ENCODE measurements at places on chromosomes 5 and 9. TPM values are rescaled to one million over a fixed set of nuclear protein-coding genes. Genes with fewer than 3 reads are reported as not detected.

DNA sequence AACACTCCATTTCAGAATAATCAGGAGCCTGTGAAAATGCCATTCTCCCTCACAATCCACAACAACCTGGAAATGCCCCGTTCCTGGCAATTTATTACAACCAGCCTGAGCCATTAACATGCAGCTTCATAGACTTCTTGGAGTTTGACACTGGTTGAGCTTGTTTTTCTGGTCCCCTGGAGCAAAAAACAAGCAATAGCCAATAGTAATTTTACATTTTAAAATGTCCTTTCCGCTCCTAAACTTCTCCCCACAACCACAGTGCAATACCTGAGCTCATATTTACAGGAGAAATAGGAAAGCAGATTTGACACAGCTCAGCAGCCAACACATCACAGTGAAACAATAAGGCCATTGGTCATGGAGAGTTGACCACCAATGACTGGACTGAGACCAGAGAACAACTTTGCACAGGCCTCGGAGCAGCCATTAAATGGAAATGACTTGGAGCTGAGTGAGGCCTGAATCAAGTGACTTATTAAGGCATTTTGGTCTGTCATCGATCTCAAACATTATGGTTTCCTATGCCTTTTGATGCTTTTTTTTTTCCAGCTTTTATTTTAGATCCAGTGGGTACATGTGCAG, 73.0 kb downstream of the ENC1 start:
- DNase-seq: peak; percentile 84

DNA sequence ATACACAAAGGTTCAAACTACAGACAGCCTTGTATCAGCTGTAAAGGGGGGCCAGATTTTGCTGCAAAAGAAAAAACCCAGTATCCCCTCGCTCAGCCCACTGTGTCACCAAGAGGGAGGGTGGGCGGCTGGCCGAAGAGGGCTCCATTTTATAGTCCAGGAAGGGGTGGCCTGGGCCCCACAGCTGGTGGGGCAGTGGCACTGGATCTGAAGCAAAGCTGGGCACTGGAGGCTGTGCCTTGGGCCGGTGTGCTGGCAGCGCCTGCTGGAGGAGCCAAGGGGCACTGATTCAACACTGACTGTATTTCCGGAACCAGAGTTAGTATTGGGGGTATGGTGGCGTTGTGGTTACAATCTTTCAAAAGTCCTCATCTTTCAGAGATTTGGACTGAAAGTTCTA, 9.1 kb downstream of the BRD3 start:
- no peak for DNase-seq

GRCh38 chr9:616694-617093, 224.8 kb upstream of the DMRT1 start:
- no peak for DNase-seq

DNA sequence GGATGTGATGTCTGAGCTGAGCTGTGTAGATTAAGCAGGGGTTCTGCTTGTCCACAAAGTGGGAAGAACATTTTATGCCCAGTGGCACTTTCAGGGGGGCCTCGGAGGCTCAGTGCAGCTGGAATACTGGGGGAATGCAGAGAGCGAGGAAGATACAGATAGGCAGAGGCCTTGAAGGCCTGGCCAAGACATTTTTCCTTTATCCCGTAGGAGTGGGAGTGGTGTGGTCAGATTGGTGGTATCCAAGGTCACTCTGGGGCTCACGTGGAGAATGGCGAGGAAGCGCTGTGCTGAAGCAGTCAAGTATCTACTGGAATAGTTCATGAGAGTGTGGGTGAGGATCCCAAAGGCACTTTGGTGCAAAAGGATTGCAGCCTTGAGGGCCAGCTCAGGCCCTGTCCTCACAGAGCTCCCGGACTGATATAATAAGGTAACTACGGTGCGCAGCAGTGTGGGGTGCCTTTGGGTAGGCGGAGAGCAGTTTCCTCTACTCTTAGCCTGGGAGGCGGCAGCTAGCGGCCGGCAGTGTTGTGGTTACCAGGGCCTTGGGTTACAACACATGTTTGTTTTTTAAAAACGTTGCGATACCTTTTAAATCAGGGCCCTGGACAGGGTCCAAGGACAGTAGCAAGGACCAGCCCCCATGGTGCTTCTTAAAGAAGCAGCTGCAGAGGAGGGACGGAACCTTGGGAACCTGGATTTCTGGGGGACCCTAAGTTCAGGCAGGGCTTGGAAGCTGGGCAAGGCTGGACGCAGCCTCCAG, 10.8 kb upstream of the CCDC69 start:
- DNase-seq: peak; percentile 73

- DNase-seq: peak; percentile 92
These were observed 247.6 kb downstream of the TMEM232 start for GRCh38 chr5:110478895-110479294.

GRCh38 chr5:113381791-113382190, 53.0 kb downstream of the TSSK1B start:
- no peak for DNase-seq

DNA sequence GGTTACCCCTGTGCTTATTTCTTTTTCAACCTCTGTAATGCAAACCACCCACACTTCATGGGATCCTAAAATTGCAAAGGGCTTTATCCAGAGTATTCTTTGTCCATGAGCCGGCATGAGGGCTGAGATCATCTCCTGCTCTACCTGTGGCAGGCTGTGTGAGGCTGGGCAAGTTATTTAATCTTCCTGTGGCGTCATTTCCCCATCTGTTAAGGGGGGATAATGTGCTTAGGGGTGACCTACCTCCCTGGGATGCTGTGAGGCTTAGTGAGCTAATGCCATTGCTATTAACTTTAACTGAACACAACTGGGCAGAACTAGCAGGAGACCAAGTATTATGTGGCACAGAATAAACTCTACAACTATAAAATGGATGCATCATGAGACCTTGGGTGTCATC, 17.0 kb downstream of the FRMPD1 start:
- DNase-seq: no peak

DNA sequence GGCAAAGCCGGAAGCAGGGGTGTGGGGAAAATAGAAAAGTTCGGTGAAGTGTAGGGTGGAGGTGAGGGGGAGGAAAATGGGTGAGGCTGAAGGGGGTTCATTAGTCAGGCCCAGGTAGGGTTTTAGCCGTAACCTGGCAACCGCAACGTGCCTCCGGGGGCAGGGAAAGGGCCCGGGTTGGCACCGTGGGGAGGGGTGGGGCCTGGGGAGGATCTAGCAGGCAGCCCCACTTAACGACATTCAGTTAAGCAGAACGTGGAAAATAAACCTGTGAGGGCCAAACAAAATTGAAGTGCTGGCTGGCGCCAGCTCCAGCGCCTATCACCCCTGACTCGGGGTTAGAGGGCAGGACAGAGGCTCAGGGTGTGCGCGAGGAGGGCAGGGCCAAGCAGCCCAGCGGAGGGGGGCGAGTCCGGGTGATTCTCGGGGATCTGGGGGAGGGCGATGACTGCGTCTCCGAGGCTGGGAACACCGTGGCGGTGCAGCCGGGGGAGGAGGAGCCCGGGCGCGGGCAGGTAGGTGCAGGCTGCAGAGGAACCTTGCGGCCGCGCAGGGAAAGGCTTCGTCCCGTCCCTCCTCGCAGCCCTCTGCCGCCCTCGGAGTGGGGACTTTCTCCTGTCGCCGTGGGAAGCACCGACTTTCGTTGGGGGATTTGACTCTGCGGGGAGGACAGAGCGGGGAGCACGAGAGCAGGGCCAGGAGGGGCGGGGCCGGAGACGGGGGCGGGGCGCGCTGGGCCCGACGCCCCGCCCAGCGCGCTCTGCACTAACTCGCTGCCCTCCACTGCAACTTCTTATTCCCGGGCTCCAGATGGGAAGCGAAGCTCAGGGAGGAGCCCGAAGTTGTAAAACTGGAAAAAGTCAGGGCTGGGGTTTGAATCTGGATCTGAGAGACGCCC, 5.1 kb downstream of the RGS14 start:
- no peak for DNase-seq

GRCh38 chr5:143065185-143065965, 295.2 kb downstream of the ARHGAP26 start:
- DNase-seq: no peak

- DNase-seq: no peak
These were observed 46.6 kb downstream of the MAP3K1 start for GRCh38 chr5:56861893-56862485.

DNA sequence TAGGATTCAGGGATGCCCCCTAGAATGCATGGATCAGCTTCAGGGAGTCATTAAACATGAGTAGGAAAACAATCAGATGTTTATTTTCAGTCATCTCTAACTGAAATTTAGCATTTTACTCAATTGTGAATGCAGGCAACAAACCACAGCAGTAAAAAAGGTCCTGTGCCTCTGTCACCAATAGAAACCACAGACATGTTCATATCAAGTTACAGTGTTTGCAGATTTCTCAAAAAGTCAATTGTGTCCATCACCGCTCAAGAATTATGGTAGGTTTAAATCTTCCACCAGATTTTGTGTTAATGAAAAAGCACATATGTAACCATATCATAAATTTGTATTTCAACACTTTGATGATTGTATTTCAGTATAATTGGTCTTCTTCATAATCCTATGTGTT, 68.4 kb upstream of the SLC1A1 start:
- DNase-seq: no peak

- no peak for DNase-seq
These were observed 4.3 kb downstream of the NHP2 start for GRCh38 chr5:178149199-178149932.

GRCh38 chr5:86880785-86881492, 263.2 kb downstream of the COX7C start:
- peak; percentile 83 for DNase-seq

DNA sequence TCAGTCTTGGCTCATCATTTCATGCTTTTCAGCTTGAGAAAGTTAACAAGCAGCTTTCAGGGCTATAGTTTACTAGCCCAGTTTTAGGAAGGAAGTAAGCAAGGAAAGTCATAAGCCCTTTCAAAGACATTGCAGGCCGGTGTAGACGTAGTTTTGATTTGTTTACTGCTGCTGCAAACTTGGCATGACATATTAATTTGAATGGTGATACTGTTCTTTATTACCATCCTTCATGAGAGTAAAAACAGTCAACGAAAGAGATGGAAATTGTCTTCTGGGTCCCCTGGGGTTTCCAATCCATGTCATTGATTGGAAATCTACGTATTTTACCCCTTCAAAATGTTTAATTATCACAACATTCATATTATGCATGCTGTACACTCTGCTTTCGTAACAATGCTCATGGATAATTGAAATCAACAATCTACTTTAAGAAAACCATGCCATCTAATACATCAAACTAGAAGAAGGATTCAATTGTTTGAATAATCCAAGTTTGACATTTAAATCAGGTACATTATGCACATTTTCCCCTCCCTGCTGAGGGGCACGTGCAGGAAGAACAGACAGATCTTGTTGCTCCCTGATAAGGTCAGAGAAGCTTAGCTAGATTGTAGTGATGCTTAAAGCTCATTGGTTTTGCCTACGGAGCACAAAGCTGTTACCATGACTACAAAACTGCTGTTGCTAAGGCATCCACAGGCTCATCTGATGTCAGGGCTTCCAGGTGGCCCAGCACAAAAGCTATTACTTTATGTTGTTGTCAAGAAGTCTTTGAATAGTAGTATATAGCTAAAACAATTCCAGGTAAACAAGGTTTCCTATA, 139.9 kb upstream of the PRLR start:
- DNase-seq: no peak

DNA sequence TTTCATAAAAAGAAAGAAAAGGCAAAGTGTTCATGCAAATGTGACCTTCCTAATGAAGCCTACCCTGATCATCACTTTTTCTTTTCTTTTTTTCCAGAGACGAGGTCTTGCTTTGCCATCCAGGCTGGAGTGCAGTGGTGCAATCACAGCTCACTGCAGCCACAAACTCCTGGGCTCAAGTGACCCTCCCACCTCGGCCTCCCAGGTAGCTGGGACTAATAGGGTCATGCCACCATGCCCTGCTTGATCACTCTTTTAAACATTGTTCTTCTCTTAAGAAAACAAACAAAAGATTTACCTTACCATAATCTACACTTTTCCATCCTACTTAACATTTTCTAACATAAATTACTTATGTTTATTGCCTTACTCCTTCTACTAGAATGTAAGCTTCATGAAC, 8.5 kb upstream of the GOLGA1 start:
- no peak for DNase-seq

DNA sequence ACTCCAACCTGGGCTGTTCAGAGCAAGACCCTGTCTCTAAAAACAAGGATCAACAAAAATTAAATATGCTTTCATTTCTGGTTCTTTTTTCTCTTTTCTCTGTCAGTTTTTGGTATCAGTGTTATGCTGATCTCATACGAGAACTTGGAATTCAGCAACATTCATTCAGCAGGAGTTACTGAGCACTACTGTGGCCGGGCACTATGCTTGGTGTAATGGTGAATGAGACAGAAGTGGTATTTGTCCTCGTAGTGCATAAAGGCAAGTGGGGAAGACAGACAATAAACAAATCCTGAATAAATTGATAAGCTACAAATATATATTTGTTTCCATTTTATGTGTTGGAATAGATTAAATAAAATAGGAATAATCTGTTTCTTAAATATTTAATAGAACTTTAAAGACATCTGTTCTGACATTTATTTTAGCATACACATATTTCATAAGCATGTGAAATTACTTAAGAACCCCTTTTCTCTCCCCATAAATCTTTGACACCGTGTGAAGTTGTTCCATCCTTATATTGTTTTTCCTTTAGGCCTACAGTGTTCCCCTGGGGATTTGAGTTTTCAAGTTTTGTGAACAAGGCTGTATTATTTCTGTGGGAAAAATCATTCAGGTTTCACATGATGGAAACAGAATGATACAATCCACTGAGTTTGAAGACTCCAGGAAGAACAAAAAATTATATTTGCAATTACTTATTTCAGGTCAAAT, 24.6 kb downstream of the UBAP1 start:
- no peak for DNase-seq

The HMCN2 gene
- under 0.01 TPM for total RNA-seq

The GGTA1 gene
- total RNA-seq: not detected

The PRR16 gene
- total RNA-seq: 0.35 TPM

The IGIP gene
- total RNA-seq: 17.2 TPM

The PCDHGB6 gene
- 2.3 TPM for total RNA-seq

The SV2C gene
- not detected for total RNA-seq

The MYOT gene
- total RNA-seq: not detected

The SH3PXD2B gene
- total RNA-seq: 8.3 TPM

The EGFLAM gene
- under 0.01 TPM for total RNA-seq

The CCDC187 gene
- not detected for total RNA-seq

Data from renal cortical epithelial cell (primary cell).